ENCODE measurements at places on chromosomes 7 and 10.

DNA sequence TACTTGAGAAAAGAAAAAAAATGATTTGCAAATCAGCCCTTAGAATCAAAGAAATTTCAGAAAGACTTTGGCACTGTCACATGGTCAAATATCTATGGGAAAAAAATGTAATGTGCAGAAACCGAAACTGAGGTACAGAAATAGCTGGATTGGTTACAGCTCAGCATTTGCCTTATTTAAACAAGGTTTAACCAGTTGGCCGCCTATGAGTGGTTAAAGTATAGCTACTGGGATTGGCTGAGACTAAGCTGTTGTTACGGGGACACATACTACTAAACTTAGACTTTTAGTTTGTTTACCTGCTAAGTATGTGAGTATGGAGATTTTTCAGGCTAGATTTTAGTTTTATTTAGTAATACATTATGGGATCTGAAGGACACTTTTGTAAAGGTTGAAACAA lies 38.6 kb downstream of the SFTPD start:
- H3K27ac ChIP-seq: no peak overlapping the region
- H3K4me1 ChIP-seq: peaks cover 2% of the 10 kb centered on the region
- H3K27me3 ChIP-seq: peaks cover 38% of the 10 kb centered on the region
- DNase-seq: no peak
- H3K4me3 ChIP-seq: no peak overlapping the region

- peaks cover 22% of the 10 kb centered on the region for H3K27me3 ChIP-seq
- H3K4me3 ChIP-seq: no peak overlapping the region
- no peaks in the 10 kb centered on the region for H3K36me3 ChIP-seq
- no peak overlapping the region for H3K27ac ChIP-seq
- H3K4me1 ChIP-seq: peaks cover 4% of the 10 kb centered on the region
- no peak for DNase-seq
Observed at GRCh38 chr7:132397070-132397469, 179.2 kb downstream of the PLXNA4 start.

DNA sequence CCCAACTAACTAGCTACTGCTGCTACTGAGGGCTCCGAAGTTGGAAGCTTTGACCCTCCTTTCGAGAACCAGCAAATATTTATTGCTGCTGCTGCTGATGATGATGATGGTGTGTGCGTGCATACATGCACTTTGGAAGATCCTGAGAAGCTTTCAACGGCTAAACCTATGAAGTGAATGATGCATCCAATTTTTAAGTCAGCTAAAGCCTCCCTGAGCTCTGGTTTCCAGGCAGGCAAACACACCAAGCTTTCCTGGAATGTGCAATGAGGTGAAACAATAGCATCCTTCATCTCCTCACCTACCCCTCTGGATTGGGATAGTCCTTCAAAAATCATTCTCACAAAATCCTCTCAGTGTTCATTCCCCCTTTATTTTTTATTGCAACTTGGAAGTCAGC lies 13.9 kb downstream of the MACC1 start:
- DNase-seq: no peak
- no peak overlapping the region for H3K4me3 ChIP-seq
- peaks cover 3% of the 10 kb centered on the region for H3K4me1 ChIP-seq
- H3K27me3 ChIP-seq: no peaks in the 10 kb centered on the region
- no peaks in the 10 kb centered on the region for H3K36me3 ChIP-seq

GRCh38 chr7:107387128-107387527 lies 82.7 kb upstream of the GPR22 start:
- H3K27ac ChIP-seq: no peak overlapping the region
- DNase-seq: no peak

DNA sequence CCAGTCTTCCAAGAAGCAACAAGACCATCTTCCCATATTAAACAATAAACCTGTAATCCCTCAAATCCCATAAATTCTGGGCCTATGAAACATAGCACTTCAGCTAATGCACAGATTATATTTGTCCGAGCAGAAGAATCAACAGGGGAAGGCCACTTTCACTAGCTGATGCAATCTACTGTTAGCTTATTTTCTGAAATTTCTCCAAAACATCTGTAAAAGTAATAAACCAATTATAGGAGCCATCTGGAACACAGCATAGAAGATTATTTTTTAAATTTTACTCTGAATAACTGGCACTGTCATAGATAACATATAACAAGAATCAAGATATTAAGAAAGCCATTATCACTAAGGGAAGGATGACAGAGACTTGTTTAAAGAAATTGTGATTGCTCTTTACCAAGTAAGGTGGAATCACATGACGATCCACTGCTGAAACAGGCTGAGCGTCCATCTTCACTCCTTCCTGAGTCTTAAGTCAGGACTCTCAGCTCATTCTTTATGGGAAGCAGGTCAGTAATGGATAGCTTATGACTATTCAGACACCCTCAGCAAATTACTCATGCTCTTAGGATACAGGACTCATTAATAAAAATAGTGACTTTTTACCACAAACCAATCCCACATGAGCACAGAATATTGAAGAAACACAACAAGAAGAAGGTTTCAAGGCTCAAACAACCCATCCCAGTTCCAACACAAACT lies 719.5 kb downstream of the XPNPEP1 start:
- H3K27ac ChIP-seq: no peak overlapping the region
- H3K4me1 ChIP-seq: no peaks in the 10 kb centered on the region
- DNase-seq: no peak
- no peaks in the 10 kb centered on the region for H3K36me3 ChIP-seq

GRCh38 chr10:11725912-11726311 lies 16.3 kb upstream of the ECHDC3 start:
- no peaks in the 10 kb centered on the region for H3K4me1 ChIP-seq
- no peaks in the 10 kb centered on the region for H3K36me3 ChIP-seq
- H3K27me3 ChIP-seq: peaks cover 43% of the 10 kb centered on the region
- DNase-seq: no peak
- H3K4me3 ChIP-seq: no peak overlapping the region

GRCh38 chr7:4682621-4683042 lies 537 bp downstream of the FOXK1 start:
- peaks cover 35% of the 10 kb centered on the region for H3K4me1 ChIP-seq
- H3K36me3 ChIP-seq: peaks cover 44% of the 10 kb centered on the region
- DNase-seq: peak; percentile 23
- peak overlapping the region; percentile 97 for H3K27ac ChIP-seq
- peaks cover 4% of the 10 kb centered on the region for H3K27me3 ChIP-seq
- peak overlapping the region; percentile 96 for H3K4me3 ChIP-seq

DNA sequence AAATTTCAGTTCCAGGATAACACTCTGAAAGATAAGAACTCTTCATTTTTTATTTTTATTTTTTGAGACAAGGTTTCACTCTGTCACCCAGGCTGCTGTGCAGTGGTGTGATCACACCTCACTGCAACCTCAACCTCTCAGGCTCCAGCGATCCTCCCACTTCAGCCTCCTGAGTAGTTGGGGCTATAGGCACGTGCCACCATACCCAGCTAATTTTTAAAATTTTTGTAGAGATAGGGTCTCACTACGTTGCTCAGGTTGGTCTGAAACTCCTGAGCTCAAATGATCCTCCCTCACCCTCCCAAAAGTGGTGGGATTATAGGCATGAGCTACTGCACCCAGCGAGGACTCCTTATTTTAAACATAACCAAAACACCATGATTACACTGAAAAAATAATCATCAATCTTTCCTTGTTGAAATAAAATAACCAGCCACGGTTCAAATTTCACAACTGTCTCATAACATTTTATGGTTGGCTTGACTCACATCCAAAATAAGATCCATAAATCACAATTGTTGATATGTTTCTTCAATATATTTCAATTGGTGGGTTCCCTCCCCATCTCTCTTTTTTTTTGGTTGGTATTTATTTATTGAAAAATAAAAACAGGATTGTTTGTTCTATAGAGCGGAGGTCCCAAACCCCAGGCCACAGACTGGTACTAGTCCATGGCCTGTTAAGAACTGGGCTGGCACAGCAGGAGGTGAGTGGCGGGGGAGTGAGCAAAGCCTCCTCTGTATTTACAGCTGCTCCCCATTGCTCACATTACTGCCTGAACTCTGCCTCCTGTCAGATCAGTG lies 60.1 kb upstream of the FAM171A1 start:
- no peak overlapping the region for H3K27ac ChIP-seq
- no peak for DNase-seq
- no peak overlapping the region for H3K4me3 ChIP-seq
- H3K27me3 ChIP-seq: peaks cover 17% of the 10 kb centered on the region
- H3K36me3 ChIP-seq: peaks cover 3% of the 10 kb centered on the region
- H3K4me1 ChIP-seq: peaks cover 6% of the 10 kb centered on the region

GRCh38 chr7:115940460-115941060 lies 90.0 kb downstream of the TFEC start:
- H3K36me3 ChIP-seq: no peaks in the 10 kb centered on the region
- H3K27ac ChIP-seq: no peak overlapping the region
- no peaks in the 10 kb centered on the region for H3K27me3 ChIP-seq
- H3K4me1 ChIP-seq: no peaks in the 10 kb centered on the region
- H3K4me3 ChIP-seq: no peak overlapping the region
- no peak for DNase-seq

GRCh38 chr10:93680412-93681047 lies 21.9 kb downstream of the FRA10AC1 start:
- H3K27ac ChIP-seq: no peak overlapping the region
- no peaks in the 10 kb centered on the region for H3K27me3 ChIP-seq
- H3K4me3 ChIP-seq: no peak overlapping the region
- no peaks in the 10 kb centered on the region for H3K4me1 ChIP-seq
- no peak for DNase-seq
- H3K36me3 ChIP-seq: peaks cover 21% of the 10 kb centered on the region

DNA sequence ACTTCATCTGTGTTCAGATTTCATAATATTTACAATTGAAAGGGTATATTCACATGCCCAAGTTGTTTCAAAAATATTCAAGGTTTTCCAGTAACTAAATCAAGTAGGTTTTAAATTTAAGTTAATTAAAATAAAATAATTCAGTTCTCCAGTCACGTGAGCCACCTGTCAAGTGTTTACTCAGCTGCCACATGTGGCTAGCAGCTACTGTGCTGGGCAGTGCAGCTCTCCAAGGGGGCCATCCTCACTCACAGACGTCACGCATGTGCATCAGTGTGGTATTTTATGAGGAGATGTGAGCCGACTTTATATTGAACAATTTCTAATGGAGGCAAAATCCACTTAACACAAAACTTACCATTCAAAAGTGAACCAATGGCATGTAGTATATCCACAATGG lies 69.7 kb upstream of the CAMK2B start:
- H3K36me3 ChIP-seq: peaks cover 34% of the 10 kb centered on the region
- no peak overlapping the region for H3K27ac ChIP-seq
- no peak for DNase-seq

DNA sequence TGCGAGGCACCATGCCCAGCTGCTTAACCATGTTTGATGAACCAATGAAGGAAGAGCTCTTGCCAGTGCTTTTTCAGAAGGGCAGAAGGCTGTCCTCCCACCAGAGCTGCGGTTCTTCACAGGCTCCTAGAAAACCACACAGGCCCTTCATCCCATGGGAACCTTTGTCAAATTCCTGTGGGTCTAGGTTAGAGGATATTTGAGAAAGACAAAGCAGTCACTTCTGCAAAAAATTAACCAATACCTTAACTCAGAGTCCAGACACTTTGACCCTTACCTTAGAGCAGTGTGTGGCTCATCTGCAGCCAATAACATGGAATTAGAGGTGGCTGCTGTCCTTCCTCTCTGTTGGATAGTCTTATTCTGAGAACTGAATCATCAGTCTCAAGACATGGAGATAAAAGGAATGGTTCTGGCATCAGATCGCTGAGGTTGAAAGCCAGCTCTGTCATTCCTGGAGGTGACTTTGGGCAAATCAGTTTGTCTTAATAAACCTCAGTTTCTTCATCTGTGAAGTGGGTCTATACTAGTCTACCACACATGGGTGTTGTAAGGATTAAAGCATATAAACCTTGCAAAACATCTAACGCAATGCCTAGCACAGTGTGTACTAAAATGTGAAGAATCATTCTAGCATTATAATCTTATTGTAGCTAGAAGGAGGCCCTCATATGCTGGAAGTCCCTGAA lies 65.1 kb upstream of the PIP4K2A start:
- H3K27ac ChIP-seq: peak overlapping the region; percentile 19
- no peaks in the 10 kb centered on the region for H3K36me3 ChIP-seq
- H3K4me3 ChIP-seq: no peak overlapping the region

DNA sequence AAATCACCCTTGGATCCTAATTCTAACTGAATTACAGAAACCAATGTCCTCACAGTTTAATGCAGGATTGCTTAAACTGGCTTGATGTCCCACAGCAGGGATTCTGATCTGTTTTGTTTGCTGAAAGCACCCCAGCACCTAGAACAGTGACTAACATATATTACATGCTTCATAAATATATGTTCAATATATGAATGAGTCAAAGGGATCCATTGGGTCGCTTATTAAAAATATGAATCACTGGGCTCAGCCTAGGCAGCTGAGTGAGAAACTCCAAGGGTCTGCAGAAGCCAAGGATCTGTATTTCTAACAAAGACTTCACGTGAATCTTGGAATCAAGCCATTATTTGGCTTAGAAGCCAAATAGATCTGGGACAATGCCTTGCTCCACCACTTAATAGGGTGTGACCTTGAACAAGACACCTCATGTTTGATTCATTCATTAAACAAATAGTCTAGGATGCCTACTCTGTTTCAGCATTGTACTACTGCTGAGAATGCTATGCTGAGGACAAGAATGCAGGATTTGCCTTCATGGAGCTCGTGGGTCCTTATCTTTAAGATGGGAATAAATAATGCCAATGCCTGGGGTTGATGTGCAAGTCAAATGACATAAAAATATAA lies 103.4 kb upstream of the DLX6 start:
- H3K4me1 ChIP-seq: no peaks in the 10 kb centered on the region
- no peak overlapping the region for H3K4me3 ChIP-seq
- no peaks in the 10 kb centered on the region for H3K36me3 ChIP-seq

GRCh38 chr7:157111311-157111710 lies 27.4 kb upstream of the UBE3C start:
- H3K27me3 ChIP-seq: peaks cover 90% of the 10 kb centered on the region
- H3K27ac ChIP-seq: no peak overlapping the region
- no peak overlapping the region for H3K4me3 ChIP-seq
- H3K36me3 ChIP-seq: no peaks in the 10 kb centered on the region
- no peak for DNase-seq

DNA sequence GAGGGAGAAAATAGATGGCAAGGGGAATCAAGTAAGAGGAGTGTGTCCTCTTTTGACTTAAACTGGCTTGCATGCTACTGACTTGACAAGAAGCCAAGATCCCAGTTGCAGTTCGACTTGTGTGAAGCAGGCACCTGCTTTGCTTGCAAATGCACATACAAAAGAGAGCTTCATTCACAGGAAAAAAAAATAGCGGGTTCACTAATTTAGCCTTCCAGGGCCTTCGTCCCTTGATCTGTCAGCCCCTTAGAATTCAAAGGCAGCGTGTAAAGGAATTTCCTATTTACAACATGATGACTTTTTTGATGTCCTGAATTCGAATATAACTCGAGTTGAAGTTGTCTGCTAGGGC lies 192.1 kb downstream of the CELF2 start:
- H3K27ac ChIP-seq: peak overlapping the region; percentile 95
- H3K4me1 ChIP-seq: peaks cover 90% of the 10 kb centered on the region
- H3K36me3 ChIP-seq: peaks cover 100% of the 10 kb centered on the region
- H3K27me3 ChIP-seq: no peaks in the 10 kb centered on the region

DNA sequence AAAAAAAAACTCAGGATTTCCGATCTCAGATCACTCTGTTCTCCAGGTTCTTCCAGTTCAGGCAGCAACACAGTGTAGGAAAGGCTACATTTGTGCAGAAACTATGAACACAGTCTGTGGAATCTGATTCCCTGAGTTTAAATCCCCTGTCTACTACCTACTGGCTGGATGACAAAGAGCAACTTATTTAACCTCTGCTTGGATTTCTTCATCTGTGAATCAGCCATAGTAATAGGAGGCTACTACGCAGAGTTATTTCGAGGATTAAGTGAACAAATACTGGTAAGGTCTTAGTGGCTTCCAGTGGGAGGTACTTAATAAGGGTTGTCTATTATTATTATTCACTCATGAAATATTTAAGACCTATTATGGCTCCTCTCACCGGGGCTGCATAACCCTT lies 44.3 kb upstream of the PDCD4 start:
- H3K4me3 ChIP-seq: no peak overlapping the region
- no peak for DNase-seq
- H3K27ac ChIP-seq: no peak overlapping the region
- no peaks in the 10 kb centered on the region for H3K36me3 ChIP-seq
- H3K4me1 ChIP-seq: peaks cover 3% of the 10 kb centered on the region

Data from effector memory CD8-positive, alpha-beta T cell (primary cell).